Left colon (tissue), 2 donors: ENCODE measurements at places on chromosomes 16 and 17. TPM values are rescaled to one million over a fixed set of nuclear protein-coding genes. Genes with fewer than 3 reads are reported as not detected.

ARL5C gene
- 0.56 TPM for total RNA-seq

CLEC3A gene
- total RNA-seq = not detected

RNF112 gene
- 4.0 TPM for total RNA-seq

PRAC1 gene
- total RNA-seq = 200 TPM

IGF2BP1 gene
- not detected for total RNA-seq

BBS2 gene
- 36.2 TPM for total RNA-seq

GAST gene
- total RNA-seq = not detected

VAT1L gene
- total RNA-seq = 1.6 TPM

GRAPL gene
- total RNA-seq = 1.4 TPM

ITGAX gene
- total RNA-seq = 1.6 TPM

KRTAP3-1 gene
- total RNA-seq = not detected

FAM20A gene
- 0.98 TPM for total RNA-seq

WNK4 gene
- total RNA-seq = 32.7 TPM

DNA sequence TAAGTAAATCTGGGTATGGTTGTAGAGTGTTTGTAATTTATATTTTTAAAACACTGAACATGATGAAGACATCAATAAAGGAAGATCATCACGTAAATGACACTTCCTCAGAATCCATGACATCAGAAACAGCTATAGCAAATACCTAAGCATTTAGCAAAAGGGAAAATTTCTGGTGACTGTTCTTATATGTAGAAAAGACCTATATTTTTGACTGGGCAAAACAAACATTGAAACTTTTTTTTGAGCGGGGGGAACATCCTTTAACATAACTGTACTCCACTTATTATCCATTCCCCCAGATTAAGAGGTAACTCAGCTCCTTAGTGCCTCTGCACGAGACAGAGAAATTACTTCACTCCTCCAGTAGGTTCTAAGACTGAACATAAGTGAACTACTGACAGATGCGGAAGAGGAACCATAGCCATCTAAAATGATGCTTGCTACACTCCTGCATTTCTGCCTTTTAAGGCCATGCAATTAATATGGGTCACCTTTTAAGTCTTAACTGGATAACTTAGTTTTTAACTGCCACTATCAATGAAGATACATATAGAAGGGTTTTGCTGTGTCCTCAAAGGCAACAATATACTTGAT lies 9.4 kb downstream of the CRYBA1 start:
- no peak for DNase-seq

DNA sequence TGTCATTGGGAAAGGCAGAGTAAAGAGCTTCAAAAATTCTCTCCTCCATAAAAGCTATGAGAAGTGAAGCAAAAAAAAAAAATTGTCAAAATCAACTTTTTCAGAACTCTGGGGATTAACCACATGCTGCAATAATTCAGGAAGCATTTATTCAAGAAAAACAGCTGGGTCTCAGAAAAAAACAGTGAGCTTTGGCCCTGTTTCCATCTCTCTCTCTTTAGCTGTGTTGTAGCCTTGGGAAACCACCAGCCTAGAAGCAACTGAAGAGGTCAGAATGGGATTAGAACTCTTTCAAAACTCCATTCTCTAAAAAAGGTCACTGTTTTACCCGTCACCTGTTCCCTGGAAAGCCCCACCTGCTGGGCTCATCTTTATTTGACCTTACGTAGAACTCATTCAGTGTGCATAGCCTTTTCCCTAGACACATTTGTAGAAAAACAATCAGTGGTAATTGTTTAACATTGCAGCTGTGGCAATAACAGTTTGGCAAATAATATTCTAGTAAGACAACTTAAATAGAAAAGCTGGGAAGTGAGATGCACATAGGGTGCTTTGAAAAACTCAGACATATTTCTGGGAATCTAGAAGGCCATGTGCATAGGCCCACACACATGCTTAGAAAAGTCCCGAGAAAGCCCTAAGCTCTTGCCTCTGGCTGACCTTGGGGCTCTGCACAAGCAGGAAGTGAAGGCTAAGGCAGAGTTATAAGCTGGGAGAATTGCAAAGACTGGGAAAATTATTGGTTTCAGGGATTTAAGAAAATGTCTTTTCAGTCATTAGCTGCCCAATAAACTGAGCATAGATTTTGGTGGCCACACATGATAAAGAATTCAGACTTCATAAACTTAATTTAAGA lies 18.0 kb downstream of the SLC5A11 start:
- DNase-seq = no peak

DNA sequence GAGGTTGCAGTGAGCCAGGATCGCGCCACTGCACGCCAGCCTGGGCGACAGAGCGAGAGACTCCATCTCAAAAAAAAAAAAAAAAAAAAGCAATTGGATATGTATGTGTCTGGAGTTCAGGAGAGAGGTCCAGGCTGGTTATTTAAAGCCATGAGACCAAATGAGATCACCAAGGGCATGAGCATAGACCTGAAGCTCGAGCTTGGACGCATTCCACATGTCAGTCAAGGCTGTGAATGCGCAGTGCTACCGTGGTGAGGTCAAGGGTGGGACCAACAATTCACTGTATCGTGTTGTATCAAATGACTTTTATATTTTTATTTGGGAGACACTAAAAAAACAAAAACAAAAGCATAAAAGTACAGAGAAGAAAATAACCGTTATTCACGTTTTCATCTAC lies 29.1 kb upstream of the SPNS2 start:
- DNase-seq = no peak

DNA sequence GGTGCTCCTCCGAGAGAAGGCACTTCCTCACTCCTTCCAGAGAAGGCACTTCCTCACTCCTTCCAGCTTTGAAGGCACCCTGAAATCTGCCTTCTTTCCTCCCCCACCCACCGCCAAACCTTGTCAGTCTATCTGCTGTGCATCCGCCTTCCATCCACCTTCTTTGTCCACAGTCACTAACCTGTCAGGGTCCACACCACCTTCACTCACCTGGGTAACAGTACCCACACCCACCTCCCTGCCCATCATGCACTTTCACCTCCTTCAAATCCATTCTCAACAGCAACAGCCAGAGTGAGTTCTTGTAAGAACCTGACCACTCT lies 5.2 kb downstream of the CCDC102A start:
- DNase-seq = no peak

GRCh38 chr17:78324391-78325075 lies 35.3 kb downstream of the SOCS3 start:
- DNase-seq = peak; percentile 74

DNA sequence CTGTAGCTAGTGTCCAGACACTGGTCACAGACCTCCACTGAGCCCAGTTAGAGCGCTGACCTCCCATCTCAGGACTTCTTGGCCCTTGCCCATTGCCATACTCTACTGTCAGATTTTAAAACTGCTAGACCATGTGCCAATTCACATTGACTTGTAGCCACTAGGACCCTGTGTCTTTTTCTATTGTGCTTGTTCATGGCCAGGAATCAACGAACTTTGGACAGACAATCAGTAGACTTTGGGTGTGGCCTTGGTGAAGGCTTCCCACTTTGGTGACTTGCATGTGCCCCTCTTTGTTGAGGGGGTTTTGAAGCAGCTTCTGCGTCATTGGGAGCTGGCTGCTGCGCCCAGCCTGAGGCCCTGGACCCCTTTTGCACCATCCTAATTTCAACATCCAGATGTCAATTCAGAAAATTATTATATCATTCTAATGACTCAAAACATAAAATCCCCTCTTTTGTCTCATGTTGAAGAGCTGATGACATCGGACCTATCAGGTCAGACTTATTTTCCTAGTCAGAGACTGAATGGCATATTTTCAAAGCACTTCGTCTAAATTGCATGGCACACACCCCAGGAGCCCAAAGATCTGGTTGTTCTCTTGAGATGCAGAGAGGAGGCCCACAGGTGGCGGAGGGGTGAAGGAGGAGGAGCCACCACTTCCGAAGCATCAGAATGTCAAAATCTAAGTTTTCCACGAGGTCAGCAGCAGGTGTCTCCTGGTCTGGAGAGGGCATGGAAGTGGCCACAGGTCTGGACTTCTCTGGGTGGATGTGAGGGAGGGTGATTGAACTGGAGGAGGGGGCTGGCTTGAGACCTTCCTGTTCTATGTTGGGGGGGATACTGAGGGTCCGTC lies 93.4 kb upstream of the CBX4 start:
- DNase-seq = no peak

- no peak for DNase-seq
These were observed 13.1 kb upstream of the RNF135 start for GRCh38 chr17:30957741-30958140.

GRCh38 chr16:22381392-22381791 lies 7.0 kb upstream of the CDR2 start:
- DNase-seq = no peak

DNA sequence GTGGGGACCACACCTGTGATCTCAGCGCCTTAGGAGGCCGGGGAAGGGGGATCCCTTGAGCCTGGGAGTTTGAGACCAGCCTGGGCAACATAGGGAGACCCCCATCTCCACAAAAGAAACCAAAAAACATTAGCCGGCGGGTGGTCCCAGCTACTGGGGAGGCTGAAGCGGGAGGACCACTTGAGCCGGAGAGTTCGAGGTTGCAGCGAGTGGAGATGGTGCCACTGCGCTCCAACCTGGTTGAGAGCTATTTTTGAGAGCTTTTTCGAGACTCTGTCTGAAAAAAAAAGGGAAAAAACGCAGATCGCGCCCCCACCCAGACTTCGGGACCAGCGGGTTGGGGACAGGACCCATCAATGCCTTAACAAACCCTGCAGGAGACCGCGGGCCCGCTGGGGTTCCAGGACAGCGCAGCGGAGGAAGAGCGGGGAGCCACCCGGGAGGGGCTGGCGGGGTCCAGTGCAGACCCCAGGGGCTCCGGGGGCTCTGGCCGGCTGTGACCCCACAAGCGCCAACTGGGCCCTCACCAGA lies 762 bp upstream of the BAIAP3 start:
- no peak for DNase-seq

DNA sequence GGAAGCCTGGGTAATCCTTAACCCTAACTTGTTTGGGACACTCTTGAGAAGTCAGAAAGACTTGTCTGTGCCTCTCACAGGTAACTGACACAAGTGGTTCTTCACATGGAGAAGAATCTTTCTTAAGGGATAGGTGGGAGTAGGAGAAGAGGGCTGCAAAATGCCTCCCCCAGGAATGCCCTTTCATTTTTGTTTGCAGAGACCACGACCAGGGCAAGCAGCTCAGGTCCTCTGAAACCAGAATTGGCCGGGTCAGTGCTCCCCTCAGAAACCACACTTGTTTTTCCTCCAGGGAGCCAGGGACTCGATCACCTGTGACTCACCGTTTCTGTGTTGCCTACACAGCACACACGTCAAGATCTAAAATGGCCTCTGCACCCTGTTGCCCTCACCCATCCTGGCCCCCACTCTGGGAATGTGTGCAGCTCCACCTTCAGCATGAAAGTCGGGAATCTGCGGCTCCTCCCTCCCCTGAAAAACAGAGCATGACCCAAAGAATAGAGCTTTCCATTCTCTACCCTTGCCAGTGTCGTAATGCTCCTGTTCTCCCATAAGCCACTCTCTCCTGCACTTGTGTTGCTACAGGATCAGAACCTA lies 36.1 kb downstream of the HNF1B start:
- DNase-seq = peak; percentile 60

- DNase-seq = no peak
These were observed 291.2 kb downstream of the CDH11 start for GRCh38 chr16:64830653-64831052.

GRCh38 chr16:52074133-52074532 lies 472.8 kb downstream of the TOX3 start:
- DNase-seq = no peak

- peak; percentile 12 for DNase-seq
These were observed 45.8 kb downstream of the TNFRSF13B start for GRCh38 chr17:16926061-16926511.

- DNase-seq = no peak
These were observed 9.2 kb downstream of the NXN start for GRCh38 chr17:970364-970763.

DNA sequence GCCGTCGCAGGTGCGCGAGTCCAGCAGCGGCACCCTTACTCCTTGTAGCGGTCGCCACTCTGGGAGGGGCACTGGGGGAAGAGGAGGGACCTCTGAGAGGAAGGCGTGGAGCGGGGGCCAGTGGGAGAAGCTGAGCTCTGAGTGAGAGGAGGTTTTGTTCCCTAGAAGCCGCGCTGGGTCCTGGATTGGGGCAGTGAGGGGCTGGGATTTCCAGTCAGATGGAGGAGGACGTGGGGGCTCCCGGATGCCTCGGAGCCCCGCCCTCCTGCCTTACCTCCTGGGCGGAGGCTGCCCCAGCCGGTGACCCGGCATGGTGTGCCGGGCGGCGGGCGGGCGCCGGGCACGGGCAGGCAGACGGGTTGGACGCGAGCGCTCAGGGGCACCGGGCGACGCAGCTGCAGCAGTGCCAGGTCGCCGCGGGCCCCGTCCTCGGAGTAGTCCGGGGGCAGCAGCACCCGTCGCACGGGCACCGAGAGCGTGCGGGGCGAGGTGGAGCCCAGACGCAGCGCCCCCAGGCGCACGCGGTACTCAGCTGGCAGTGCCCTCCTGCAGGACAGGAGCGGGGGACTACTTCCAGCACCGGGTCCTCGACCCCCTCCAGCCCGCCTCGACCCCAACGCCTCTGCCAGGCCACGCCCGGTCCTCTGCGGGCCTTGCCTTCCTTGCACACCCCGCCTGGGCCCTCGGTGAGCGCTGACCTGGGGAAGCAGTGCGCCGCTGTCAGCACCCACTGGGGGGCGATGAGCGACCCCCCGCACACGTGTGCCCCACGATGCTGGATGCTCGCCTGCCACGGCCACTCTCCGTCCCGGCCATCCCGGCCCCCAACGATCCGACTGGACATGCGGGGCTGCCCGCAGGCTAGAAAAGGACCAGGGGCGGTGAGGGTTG lies 2.0 kb downstream of the PRSS33 start:
- DNase-seq = peak; percentile 33

DNA sequence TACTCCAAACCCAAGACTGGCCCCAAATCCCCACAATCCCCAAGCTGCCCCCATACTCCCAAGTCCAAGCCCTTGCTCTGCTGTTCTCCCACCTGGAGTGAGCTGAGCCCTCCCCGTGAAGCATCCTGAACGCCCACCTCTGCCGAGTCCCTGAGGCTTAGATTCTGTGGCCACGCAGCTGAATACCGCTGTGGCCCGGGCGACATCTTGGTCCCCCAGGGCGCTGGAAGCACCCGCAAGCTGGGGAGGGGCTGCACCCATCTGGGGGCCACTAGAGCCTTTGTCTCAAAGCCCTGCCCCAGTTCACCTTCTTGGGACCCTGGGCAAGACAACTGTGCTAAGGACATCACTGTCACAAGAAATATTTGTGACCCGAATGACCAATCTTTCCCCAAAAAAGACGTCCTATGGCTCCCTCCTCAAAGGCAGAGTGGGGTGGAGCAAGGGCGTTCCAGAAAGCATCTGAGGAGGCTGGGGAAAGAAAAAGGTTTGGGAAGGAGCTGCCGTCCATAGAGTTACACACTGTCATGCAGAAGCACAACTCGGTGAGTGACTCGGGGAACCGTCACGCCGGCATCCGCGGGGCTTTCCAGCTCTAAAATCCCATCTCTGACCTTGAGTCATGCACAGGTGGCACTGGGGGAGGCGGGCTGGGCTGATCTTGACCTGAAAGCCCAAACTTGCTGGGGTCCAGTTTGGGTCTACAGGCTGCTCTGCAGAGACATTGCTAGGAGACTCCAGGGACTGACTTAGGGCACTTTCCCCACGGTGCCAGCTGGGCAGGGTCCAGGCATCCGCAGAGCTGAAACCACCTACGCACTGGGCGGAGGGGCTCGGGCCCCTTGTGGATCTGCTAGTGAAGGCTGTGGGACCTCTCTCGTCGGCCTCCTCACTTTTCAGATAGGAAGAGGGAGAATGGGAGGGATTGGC lies 6.6 kb downstream of the PTX4 start:
- no peak for DNase-seq
